Inflammatory macrophage (primary cell): ENCODE measurements at places on chromosomes 1 and 21.

DNA sequence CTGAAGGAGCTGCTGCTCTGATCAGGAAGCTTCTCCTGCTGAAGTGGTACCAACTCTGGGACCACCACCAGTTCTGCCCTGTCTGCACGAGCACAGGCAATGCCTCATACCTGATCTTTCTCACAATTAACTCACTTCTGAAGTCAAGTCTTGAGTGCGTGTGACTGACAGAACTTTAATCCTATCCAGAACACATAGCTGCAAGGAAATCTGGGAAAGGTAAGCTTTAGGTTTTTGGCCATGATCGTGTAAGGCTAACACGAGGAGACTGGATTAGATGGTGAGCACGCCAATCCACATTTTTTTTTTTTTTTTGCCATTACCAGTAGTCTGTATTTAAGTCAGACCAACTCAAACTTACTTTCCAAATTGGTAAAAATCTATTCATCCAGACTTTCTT lies 101.3 kb downstream of the GIPC2 start:
- no peak for DNase-seq

DNA sequence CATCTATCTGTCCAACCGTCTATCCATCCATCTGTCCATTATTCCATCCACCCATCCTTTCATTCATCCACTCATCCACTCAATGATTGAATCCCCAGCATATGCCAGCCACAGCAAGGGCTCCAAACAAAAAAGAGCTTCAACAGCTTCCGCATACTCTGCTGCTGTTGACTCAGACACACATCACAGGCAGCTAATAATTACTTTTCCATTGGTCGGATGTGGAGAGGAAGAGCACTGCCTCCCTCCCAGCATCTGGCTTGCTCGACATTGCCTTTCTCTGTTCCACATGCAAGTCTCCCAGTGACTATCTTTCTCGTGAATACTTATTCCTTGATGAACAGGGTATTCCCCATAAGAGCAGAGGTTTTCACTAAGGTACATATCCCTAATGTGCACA lies 176.5 kb downstream of the HIVEP3 start:
- DNase-seq = peak; percentile 78

GRCh38 chr1:167648252-167648849 lies 18.3 kb downstream of the RCSD1 start:
- DNase-seq = no peak

DNA sequence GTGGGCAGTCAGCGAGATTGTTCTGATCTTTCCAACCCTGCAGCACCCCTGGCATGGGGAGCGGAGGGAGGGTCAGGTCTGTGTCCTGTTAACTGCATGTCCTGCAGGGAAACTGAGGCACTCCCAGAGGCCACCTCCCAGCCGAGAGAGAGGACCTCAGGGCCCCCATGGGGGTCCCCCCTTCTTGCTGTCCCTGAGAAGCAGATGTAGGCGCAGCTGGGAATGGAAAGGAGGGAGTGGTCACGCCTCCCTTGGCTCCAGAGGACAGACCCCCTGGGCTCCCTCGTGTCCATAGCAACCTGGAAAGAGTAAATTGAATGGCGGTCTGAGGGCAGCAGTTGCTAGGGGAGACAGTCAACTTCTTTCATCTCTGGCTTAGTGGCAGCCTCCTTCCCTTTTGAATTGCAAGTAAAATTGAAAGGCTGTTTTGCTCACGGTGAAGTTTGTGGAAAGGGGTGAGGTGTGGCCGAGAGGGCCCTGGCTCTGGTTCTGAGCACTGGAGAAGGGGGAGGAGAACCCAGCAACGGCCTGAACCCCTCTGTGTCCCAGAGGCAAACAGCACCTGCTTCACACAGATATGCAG lies 4.9 kb downstream of the CROCC start:
- no peak for DNase-seq

DNA sequence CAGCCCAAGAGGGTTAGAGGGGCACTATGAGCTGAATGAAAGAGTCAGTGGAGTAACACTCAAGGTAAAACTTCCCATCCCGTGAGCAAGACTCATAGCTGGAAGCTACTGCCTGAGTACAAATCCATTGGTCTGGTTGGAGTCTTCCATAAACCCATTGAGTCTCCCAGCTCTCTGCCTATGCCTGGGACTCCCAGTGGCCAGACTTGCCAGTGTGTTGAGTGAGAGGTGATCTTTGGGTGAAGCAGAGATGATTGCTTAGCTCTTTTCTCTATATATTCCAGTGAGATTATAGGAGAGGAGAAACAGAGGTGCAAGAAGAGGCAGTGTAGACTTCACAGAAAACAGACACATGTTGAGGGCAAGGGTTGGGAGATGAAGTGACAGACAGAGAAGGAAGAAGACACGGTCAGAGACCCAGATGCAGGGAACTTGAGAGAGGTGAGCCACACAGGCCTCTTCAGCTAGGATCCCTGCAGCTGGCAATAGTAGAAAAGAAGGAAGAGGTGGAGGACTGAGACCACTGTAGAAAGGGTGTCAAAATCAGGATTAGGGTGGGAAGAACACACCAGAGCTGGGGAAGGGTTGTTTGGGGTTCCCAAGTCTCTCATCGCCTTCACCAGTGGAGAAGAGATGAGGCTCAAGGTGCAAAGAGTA lies 3.7 kb downstream of the FOXD2 start:
- no peak for DNase-seq

DNA sequence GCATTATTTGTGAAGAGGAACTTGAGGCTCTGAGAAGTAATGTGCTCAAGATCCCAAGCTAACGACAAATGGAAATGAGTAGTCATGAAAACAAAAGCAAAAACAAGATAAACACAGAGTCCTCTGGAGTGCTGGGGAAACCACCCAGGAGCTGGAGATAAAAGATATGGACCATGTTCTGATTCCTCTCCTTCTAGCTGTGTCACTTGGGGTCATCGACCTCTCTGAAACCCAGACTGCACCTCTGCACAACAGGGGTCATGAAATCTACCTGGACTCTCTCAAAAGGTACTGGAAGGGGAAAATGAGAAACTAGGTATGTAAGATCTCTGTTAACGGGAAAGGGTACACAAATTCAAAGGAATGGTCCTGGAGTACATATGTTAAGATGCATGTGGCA lies 6.5 kb downstream of the PGLYRP4 start:
- no peak for DNase-seq

- DNase-seq = no peak
Measured at GRCh38 chr1:239112101-239112935, 274.1 kb upstream of the CHRM3 start.

DNA sequence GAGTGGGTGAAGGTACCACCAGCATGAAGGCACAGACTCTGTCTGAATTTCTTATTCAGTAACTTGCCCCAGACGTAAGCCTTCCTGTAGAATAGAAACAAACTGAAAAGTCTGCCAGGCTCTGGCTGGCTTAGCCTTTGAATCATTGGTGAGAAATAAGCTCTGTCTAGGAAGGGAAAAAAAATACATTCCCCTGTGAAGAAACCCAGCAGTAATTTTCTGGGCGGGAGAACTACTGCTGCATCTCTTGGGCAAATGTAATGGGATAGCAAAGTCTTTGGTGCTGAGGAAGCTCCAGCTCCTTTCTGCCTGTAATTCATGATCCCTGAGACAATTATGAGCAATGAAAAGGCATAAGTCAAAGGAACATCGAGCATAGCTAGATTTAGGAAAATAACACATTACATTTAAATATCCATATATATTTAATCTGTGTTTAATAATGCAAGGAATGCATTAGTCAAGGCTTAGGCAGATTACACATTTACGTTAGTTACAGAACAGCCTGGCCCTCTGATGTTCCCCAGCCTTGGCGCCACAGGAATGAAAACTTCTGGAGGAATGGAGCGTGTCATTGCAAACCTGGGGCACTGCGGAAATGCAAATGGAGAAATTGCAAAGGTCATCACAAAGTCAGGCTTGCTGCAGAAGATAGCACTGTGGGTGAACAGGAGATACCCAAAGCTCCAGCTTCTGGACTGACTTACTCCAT lies 216.3 kb upstream of the CAMK1G start:
- DNase-seq = no peak

DNA sequence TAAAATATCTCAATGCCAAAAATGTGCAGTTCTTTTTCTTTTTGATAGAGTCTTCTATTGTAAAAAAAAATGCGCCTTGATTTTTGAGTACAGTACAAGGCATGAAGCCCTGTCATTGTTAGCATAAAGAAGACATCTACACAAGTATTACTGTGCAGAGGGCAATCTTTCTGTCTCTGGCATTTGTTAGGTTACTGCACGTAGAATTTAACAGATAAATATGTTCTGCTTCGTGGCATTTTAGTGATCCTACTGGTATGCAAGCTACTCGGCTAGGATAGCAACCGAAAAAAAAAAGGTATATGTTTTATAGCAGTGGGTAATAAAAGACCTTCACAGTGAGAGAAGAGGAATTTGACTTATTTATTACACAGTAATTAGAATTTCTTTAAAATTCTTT lies 492.9 kb upstream of the ADGRL2 start:
- DNase-seq = no peak

- no peak for DNase-seq
Measured at GRCh38 chr1:198903621-198904020, 264.8 kb downstream of the PTPRC start.

GRCh38 chr1:93324486-93325464 lies 20.9 kb upstream of the DR1 start:
- DNase-seq = no peak

- no peak for DNase-seq
Measured at GRCh38 chr1:236844499-236845271, 49.6 kb downstream of the MTR start.

DNA sequence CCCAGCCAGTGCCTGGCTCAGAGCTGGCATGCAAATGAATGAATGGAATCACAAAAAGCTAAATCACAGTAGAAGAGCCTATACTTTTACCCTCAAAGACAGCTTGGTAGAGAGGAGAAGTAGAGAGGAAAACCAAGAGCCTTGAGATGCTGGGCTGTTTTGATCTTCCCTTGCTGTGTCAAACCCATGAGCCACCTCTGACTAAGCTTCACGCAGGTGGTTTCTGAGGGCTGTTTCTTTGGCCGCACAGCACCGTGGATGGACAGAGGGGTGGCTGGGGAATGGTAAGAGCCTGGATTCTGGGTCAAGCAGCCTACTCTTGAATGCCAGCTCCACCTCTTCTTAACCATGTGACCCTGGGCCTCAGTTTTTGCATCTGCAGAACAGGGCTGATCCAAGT lies 18.6 kb downstream of the ABCG1 start:
- no peak for DNase-seq

- peak; percentile 47 for DNase-seq
Measured at GRCh38 chr1:153742411-153743142, 14.7 kb downstream of the INTS3 start.

DNA sequence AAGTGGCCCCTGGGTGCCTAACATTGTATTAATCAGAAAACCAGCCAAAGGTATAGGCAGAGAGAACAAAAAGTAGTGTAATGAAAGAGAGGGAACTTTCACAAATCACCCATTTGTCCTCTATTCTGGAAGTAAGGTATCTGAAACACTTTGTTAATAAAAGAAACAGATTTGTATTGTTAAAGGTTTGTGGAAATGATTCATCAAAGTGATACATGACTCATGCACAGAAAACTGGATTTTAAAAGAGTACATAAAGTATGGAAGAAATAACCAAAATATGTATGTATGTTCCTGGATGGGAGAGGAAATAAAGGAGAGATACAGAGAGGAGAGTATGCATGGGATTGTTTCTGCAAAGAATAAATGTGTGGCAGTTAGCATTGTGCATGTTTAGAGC lies 126.8 kb downstream of the RGS21 start:
- no peak for DNase-seq

- no peak for DNase-seq
Measured at GRCh38 chr1:5586629-5587028, 405.6 kb downstream of the NPHP4 start.

DNA sequence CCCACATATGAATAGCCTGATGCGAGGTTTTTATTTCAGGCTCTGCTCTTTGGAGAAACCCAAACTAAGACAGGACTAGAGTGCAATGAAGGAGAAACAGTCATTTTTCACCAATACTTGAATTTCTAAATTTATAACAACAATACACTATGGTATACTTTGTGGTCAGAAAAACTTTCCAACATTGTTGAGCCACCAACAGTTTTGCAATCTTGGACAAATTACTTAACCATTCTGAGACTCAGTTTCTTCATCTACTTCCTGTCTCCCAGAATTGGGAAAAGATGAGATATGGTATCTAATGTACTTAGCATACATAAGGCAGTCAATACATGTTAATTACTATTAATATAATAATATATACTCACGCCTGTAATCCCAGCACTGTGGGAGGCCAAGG lies 519.8 kb upstream of the PLXNA2 start:
- DNase-seq = peak; percentile 19
